Kasumi-1 (cell line): ENCODE measurements at places on chromosomes 4 and X.

DNA sequence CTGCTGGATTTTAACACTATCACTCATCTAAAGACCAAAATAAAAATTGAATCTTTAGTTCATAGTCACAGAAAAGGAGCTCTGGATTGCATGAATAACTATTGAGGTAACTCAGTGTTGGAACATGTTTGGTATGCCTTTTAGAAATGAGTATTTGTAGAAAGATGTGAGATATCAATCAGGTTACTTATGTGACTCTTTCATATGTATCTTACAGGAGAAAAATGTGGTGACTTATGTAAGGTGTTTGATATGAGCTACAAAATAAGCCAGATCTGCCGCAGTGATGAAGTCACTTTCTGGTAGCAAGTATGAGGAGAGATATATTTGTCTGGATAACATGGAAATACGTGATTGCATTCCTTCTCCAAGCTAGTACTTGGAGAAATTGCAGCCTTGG, 1653.3 kb upstream of the PCDH7 start:
- DNase-seq = no peak

DNA sequence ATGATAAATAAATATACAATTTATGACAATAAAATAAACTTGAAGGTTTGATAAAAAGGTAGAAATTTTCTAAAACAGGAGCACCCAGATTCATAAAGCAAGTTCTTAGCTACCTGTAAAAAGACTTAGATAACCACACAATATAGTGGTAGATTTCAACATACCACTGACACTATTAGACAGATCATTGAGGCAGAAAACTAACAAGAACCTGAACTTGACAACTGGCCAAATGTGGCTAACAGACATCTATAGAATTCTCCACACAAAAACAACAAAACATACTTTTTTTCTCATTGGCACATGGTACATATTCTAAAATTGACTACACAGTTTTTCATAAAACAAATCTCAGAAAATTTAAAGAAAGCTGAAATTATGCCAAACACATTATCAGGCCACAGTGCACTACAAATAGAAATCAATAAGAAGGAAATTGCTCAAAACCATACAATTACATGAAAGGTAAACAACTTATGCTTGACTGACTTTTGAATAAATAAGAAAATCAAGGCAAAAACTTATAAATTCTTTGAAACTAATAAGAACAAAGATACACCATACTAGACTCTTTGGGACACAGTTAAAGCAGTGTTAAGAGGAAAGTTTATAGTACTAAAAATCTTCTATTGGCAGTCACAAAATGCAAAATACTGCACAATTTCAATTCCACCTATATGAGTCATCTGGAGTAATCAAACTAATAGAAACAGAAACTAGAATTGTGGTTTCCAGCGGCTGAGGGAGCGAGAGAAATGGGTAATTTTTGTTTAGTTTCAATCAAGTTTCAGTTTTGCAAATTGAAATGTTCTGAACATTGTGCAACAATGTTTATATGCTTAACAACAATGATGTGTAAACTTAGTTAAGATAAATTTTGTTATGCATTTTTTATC, 925.6 kb downstream of the SH3BGRL start:
- DNase-seq = no peak

- no peak for DNase-seq
Measured at GRCh38 chrX:114015966-114016365, 567.9 kb upstream of the HTR2C start.

- no peak for DNase-seq
Measured at GRCh38 chr4:138831948-138832347, 183.6 kb upstream of the NOCT start.

DNA sequence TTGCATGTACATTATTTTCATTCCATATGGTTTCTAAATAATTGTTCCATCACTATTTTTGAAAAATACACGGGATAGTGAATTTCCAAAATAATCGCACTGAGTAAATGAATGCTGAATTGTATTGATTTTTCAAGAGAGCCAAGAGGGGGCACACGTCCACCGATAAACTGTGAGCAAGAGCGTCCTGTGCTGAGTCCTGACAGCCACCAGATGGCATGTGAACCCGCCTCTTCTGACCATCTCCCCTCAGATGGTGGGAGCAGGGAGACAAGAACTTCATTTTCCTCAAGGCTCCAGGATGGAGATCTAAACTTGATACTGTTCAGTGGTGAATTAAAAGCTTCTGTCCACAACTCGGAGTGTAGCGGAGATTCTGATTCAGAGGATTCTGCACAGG, 30.6 kb upstream of the IL9R start:
- peak; percentile 62 for DNase-seq

DNA sequence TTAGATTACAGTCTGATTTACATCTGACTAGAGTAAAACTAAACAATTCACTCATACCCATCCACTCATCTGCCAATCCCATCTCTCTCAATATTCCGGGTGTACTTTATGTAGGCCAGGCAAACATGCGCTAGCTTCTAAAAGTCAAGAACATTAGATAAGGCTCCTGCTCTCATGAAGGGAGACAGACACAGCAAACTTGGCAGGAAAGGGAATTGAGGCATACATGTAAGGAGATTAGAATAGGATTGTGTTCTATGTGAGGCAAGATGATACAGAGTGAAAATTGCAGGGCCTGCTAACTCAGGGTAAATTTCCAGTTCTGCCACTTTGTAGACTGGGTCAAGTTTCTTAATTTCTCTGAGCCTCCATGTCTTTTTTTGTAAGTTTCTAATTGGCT, 135.8 kb downstream of the CDS1 start:
- no peak for DNase-seq

- DNase-seq = no peak
Measured at GRCh38 chr4:94978904-94979303, 221.1 kb downstream of the BMPR1B start.

DNA sequence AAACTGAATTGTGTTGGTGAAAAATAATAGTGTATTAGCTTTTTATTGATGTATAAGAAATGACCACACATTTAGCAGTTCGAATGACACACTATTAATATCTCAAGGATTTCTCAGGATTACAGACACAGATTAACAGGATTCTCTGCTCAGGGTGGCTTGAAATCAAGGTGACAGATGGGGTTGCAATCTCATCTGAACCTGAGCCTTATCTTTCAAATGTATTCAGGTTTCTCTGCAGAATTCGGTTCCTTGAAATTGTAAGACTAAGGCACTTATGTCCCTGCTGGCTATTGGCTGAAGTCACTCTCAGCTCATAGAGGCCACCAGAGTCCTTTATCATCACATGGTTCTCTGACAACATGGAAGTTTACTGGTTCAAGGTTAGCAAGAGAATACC, 1780.1 kb downstream of the ARAP2 start:
- DNase-seq = no peak

- no peak for DNase-seq
Measured at GRCh38 chrX:77493677-77494553, 46.7 kb downstream of the FGF16 start.

GRCh38 chr4:128758314-128758922, 51.1 kb upstream of the JADE1 start:
- DNase-seq = no peak

- DNase-seq = no peak
Measured at GRCh38 chrX:75303795-75304194, 29.9 kb downstream of the UPRT start.

- peak; percentile 7 for DNase-seq
Measured at GRCh38 chr4:122003335-122003734, 51.5 kb upstream of the TRPC3 start.

DNA sequence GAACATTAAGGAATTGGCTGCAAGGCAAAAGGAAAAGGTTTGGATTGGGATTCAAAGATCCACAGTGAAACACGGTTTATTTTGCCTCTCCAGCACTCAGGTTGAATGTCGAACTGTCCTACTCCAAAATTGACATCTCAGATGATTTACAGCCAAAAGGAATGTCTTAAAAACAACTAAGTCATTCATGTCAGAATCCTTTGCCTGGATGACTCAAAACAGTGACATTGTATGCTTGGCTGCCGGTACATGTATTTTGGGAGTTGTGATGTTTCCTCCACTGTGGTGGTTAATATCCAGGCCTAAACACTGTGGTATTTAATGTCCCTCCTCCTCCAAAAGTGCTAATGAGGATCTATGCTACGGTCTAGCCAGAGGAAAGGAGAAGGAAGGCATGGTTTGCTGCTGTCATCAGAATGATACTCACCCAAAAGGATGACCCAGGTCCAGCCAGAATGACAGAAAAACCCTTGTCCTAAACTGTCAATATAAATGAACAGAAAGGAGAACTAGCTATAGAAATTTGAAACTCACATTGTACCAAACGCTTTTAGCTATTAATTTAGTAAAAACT, 20.9 kb downstream of the PGM2 start:
- no peak for DNase-seq

GRCh38 chr4:38235354-38235753, 275.2 kb downstream of the PTTG2 start:
- DNase-seq = no peak

- no peak for DNase-seq
Measured at GRCh38 chr4:142875117-142875516, 29.0 kb upstream of the INPP4B start.

DNA sequence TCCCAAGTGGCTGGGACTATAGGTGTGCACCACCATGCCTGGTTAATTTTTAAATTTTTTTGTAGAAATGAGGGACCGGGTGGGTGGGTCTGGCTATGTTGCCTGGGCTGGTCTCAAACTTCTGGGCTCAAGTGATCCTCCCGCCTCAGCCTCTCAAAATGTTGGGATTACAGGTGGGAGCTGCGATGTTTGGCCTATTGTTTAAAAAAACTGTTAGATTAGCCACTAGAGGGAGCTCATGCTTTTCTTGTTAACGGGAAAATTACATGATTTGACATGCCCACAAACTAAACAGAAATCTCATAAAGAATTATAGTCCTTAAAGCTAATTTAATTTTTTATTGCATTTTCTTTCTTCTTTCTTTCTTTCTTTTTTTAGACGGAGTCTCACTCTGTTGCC, 5.0 kb upstream of the SDAD1 start:
- peak; percentile 68 for DNase-seq

DNA sequence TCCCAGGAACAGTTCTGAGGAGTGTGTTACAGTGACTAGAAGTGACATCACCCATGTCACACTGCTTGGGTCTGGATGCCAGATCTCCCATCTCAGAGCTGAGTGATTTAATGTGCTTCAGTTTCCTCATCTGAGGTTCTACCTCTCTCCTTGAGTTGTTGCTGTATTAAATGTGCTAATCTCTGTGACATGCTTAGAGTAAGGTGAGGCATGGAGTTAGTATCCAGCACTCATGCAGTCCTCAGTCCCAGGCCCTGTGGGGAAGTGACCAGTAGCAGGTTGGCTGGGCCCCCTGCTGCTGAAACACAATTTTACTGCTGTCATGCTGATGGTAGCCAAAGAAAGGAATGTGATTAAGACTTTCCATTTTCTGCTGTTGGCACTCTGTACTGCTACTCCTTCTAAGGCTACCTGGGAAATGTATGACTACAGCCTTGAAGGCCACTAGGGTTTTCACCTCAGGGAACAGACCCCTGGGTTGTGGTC, 639.6 kb downstream of the MID1IP1 start:
- no peak for DNase-seq

DNA sequence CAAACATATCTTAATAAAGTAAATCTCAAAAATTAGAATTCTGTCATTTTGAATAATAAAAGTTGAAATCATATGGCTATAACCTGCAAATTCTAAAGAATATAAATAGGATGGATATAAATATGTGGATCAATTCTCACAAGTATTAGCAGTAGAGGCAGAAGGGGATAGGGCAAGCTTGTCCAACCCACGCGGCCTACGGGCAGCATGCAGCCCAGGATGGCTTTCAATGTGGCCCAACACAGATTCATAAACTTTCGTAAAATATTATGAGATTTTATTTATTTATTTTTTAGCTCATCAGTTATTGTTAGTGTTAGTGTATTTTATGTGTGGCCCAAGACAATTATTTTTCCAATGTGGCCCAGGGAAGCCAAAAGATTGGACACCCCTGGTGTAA, 41.4 kb downstream of the PPA2 start:
- DNase-seq = no peak

- peak; percentile 19 for DNase-seq
Measured at GRCh38 chr4:182492423-182492822, 249.2 kb downstream of the TENM3 start.

- DNase-seq = no peak
Measured at GRCh38 chrX:124414281-124414680, 67.9 kb downstream of the SH2D1A start.

- DNase-seq = no peak
Measured at GRCh38 chr4:140633951-140634350, 65.2 kb upstream of the UCP1 start.

GRCh38 chrX:10429908-10430307, 190.5 kb downstream of the MID1 start:
- DNase-seq = no peak

- no peak for DNase-seq
Measured at GRCh38 chr4:26397086-26397485, 76.3 kb downstream of the RBPJ start.

- DNase-seq = no peak
Measured at GRCh38 chr4:37040816-37041215, 203.7 kb upstream of the NWD2 start.

DNA sequence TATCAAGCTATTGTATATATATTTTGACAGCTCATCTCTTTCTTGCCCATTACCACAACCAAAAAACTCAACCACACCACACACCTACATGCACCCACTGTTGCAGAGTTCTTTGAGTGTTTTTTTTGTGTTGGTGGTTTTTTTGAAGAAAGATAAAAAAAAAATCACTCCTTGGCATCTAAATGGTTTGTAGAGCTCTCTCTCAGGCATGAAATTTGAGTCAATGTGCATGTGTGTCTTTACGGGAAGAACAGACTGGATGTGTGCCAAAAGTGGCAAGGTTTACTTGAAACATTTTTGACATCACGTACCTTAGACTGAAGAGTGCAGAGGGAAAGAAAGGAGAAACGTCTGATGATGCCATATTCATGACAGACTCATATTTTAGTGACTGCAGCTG, 154.2 kb downstream of the FHIP1A start:
- no peak for DNase-seq

- DNase-seq = no peak
Measured at GRCh38 chr4:173504181-173504503, 25.9 kb downstream of the HAND2 start.

DNA sequence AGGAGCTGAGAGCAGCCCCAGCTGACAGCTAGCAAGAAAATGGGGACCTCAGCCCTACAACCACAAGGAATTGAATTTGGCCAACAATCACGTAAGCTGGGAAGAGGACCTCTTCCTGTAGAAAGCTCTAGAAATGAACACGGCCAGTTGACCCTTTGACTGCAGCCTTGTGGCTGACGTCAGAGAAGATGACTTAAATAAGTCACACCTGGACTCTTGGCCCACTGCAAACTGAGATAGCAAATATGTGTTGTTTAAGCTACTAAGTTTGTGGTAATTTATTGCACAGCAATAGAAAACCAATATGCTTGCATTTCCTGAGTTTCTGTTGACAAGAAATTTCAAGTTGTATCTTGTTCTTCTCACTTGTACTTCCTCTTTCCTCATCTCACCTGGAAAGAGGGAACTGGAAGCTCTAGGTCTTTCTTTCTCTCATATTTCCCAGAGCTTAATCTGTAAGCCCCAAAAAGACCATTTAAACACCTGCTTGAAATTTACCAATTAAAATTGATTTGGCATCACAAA, 18.8 kb downstream of the PRKG2 start:
- DNase-seq = no peak

GRCh38 chr4:168699224-168699878, 202.5 kb downstream of the PALLD start:
- DNase-seq = no peak
